ENCODE measurements at places on chromosomes 3 and 15.

DNA sequence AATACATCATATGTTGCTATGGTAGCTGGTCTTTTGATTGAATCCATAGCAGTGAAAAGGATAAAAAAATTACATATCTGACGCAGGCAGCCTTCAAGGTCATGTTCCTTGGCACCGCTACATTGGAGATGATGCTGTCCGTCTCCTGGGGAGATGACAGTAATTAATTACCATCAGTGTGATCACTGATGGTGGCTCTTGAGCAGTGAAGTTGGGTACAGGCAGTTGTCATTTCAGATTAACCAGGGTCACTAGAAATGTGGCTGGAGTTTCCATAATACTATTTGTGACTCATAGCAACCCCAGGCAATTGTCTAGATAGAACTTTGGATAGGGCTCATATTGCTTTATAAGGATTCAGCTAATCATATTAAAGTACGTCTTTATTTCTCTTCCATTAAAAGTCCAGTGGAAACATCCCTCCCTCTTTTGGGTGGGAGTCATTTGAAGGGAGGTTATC is 136.3 kb downstream of the THSD4 start:
- no peak for DNase-seq

- no peak for DNase-seq
These were observed 356.1 kb downstream of the OTOL1 start for GRCh38 chr3:161852744-161853143.

DNA sequence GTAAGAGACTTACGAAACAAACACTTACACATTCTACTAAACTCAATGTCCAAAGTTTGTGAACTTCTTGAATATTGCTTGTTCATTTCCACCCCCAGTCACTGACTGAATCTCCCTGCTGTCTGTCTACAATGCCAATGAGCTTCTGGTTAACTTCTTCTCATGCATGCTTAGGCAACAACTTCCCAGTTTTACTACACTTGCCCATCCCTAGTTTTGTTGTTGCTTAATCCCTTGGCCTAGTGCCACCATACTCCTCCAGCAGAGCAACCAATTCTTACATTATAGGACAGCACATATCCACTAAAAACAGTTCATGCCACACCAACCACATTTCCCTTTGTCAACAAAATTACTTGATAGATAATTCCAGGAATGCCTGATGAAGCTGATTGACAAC is 40.9 kb upstream of the CCR2 start:
- DNase-seq: no peak

DNA sequence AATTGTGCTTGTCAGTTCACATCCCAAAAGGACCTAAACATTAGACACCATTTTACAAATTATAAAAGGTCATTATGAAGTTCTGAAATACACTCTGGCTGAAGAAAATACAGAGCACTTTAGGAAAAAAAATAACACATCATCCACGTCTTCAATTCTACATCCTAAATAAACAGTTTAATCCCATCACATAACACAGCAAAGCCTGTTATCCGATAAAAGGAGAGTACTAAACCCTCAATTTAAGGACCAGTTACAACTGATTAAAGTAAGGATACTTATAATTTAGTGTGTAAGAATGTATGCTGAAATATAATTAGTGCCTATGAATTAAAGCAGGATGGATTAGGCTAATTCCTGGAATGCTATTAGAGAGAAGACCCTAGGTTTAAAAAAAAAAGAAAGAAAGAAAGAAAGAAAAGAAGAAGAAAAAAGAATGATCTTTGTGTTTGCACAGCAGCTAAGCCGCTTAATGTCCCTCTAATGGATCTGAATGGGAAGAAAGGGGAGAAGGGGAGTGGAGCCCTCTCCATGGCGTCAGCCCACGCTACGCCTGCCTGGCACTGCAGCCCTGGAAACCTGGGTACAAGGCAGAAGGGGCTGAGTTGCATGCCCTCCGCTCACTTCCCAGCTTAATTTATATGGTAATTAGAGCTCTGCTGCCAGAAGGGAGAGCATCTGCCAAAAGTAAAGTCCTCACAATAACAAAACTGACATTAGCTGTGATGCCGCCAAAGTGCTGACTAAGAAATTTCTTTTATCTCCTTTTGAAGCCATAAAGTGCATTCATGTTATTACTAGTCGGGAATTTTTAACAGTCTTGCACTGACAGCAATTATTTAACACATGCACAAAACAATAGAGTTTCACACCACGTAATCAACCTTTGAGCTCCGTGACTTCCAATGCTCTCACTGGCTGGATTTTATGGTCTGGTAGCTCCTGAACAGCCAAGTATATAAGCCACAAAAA is 90.0 kb downstream of the FSIP1 start:
- no peak for DNase-seq

- peak; percentile 32 for DNase-seq
These were observed 4.3 kb upstream of the LSMEM2 start for GRCh38 chr3:50274371-50275104.

DNA sequence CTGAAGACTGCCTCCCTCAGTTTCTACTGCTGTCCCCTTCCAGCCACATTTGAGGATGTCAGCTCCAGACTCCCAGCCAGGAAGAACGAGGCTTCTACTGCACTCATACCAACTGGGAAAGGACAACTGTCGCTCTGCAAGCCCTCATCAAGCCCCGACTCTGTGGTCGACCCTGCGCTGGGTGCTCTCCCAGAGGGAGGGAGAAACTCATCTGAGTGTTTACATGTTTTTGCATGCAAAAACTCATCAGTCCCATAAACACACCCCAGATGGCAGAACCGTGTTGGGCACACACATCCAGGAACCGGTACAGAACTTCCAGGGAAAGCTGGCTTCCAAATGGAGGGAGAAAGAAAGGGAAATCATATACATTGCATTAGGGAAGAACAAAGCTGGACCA is 43.5 kb downstream of the ADAMTS17 start:
- no peak for DNase-seq

DNA sequence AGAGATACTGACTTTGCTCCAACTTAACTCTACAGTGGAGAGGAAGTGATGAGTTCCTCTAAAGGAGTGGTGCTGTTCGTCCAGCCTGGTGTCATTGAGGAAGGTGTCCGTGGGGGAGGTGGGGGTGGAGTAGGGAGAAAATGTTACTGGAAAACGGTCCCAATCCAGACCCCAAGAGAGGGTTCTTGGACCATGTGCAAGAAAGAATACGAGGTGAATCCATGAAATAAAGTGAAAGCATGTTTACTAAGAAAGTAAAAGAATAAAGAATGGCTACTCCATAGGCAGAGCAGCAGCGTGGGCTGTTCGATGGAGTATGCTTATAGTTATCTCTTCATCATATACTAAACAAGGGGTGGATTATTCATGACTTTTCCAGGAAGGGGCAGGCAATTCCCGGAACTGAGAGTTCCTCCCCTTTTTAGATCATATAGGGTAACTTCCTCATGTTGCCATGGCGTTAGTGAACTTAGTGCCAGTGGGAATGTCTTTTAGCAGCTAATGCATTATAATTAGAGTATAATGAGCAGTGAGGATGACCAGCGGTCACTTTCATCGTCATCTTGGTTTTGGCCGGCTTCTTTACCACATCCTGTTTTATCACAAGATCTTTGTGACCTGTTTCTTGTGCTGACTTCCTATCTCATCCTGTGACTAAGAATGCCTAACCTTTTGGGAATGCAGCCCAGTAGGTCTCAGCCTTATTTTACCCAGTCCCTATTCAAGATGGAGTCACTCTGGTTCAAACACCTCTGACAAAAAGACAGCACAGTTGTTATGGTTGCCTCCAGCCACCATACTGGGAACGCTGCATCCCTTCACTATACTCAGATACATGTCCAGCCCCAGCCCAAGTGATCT is 38.6 kb downstream of the CLEC3B start:
- DNase-seq: peak; percentile 48

DNA sequence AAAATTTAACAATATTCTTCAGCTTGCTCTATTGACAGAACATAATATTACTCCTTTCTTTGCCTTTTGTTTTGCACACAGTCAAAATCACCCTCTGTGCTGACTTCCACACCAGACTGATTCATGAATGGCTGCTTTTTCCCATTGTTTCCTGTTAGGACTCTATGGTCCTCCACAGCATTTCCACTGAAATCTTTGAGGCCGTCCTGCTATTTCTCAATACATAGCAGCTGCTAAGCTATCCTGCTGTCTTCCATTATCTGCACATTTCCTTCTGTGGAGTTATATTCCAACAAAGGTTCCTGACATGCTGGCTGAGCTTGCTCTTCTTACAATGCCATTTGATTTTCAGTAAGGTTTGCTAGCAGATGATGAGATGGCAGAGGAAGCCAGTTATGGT is 153.3 kb downstream of the EPHA3 start:
- DNase-seq: no peak

- DNase-seq: no peak
These were observed 102.0 kb downstream of the GTPBP8 start for GRCh38 chr3:113092746-113093145.

GRCh38 chr3:138173769-138174420 is 826 bp downstream of the DBR1 start:
- DNase-seq: no peak

DNA sequence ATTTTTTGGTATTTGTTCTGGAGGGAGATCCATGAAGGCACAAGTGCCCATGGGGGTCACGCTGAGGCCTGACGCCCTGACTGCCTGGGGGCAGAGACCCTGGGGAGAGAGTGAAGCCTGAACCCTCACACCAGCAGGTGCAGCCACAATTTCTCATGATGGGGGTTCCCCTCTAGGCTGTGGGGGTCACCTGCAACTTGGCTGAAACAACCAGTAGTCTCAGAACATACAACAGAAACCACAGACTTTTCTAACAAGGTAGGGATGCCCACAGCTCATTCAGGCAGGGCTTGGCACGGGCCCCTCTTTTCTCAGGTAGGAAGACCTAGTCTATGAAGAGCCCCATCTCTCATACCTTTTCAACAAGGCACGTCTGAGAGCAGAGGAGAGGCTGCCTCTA is 245.1 kb downstream of the ADAMTS17 start:
- no peak for DNase-seq

DNA sequence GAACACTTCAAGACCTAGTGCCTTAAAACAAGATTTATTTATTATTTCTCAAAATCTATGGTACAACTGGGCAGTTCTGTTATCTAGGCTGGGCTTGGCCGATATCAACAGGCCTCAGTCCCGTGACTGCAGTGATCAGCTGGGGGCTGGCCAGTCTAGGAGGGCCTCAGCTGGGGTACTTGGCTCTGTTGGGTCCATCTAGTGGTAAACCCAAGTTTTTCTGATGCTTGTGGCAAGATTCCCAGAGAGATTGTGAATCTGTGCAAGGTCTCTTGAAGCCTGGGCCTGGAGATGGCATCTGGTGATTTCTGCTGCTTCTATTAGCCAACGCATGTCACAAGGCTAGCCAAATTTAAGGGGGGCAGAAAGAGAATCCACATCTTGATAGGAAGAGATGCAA is 482.4 kb upstream of the SGO1 start:
- no peak for DNase-seq

GRCh38 chr15:77180270-77180669 is 109.4 kb upstream of the TSPAN3 start:
- no peak for DNase-seq

- no peak for DNase-seq
These were observed 171.0 kb downstream of the EPHA3 start for GRCh38 chr3:89278302-89279025.

GRCh38 chr15:71301958-71302621 is 186.8 kb downstream of the THSD4 start:
- DNase-seq: no peak

- DNase-seq: no peak
These were observed 170.3 kb upstream of the CGNL1 start for GRCh38 chr15:57205996-57206395.

GRCh38 chr3:126621627-126622345 is 33.1 kb downstream of the TXNRD3 start:
- DNase-seq: no peak

DNA sequence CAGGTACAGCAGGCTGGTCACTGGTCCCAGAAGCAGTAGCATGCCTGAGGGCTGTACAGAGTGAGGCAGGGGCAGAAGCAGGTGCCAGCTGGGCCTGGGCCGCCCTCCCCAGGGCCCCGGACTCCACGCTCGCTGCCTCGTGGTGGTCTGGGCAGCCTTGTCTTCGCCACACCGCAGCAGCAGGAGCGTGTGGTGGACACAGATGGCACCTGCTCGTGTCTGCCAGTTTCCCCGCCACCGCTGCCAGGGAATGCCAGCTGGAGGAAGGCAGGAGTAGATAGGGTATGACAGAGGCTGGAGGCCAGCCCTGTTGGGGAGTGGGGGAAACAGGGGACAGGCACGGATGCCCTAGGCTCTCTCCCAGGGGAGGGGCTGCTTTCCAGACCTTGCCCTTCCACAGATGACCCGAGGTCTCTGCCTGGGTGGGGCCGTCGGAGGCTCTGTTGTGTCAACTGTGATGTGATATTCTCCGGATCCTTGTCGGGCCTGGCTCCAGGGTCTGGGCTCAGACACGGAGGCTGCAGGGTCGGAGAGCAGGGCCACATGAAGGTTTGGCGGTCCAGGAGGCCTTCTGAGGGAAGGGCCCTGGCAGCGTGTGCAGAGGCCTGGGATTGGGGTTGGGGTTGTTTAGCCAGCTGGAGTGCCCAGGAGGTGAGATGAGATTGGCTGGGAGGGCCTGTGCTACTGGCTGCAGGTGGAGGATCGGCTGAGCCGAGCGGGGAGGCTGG is 33.6 kb downstream of the GOLGA6L10 start:
- no peak for DNase-seq

- DNase-seq: no peak
These were observed 394.6 kb upstream of the TPM1 start for GRCh38 chr15:62647843-62648505.

DNA sequence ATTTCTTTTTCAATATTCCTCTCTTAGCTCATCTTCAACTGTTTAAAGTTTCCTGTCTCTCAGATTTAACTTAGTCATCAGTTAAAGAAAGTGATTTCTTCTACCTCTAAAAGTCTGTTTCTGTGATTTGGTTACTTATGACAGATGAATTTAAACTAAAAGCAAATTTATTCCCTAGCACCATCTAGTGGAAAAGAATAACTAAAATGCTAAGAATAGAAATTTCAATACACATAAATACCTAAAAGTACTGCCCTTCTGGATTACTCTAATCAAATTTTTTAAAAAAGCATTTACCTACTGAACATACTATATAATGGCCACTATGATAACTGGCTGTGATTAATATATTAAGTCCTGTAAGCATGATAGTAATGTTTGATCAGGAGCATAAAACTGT is 14.0 kb upstream of the ZCWPW2 start:
- no peak for DNase-seq

- DNase-seq: no peak
These were observed 247.2 kb downstream of the PTPRG start for GRCh38 chr3:61808526-61808925.

GRCh38 chr3:30539206-30539605 is 67.2 kb upstream of the TGFBR2 start:
- no peak for DNase-seq

DNA sequence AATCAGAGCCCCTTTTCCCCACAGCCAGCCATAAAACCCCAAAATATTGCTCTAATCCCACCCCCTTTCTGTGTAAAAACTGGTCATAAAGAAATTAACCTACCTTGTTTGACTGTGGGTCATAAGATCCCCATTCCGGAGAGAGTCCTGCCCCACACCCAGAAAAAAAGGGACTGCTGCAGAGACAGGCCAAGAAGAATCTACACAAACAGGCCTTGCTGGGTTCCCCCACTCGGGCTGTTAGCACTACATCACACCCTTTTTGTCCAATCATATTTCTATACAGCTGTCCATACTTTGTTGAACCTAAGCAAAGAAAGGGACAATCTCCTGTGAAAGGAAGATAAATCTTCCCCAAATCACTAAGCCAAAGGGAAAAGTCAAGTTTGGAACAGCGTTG is 84.4 kb upstream of the MFGE8 start:
- no peak for DNase-seq

All from stimulated activated CD4-positive, alpha-beta T cell treated with anti-CD3 and anti-CD28 coated beads, Interleukin-1b, Interleukin-23, amount 100 ng/mL, for 1 hour (primary cell).